ENCODE measurements at places on chromosomes 12 and 14. TPM values are rescaled to one million over a fixed set of nuclear protein-coding genes. Genes with fewer than 3 reads are reported as not detected.
A peak's percentile ranks its signal among the peaks of the same experiment; 100 is the strongest.

DNA sequence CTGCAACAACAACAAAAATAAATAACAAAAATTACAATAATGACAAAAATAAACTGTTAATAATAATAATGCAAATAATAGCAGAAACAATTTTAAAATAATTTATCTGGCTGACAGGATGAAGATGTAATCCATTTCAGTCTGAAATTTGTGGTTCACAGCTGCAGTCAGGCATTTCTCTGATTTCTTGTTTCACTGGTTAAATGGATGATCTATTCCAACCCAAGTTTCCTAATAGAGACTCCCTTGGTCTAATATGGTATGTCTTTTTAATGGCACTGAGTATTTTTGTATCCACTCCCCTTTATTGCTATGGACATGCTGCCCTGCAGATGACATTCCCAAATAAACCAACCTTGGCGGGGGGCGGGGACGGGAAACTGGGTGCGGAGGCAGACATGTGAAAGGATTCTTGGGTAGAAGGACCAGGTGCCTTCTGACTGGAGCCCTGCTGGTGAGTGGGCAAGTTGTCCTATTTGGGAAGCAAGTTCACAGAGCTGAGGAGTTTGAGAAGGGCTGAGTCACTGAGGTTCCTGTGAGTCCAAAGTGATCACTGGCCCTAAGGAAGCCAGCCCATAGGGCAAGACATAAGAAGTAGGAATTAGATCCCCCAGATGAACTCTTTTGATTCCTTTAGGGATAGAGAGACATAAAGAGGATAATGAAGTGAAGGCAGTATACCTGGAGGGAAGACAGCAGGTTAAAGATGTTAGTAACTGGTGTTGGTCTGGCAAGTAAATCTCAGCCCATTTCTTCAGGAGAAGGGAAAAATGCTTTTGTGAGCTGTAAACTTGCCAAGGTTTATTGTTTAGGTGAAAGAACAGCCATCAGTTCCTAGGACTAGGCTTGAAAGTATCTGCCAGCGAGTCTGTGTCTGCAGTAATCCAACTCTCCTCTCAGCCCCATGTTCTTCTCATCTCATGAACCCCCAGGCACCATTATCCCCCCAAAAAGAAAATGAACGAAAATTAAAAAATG, 14.5 kb downstream of the FOXG1 start:
- no peaks in the 10 kb centered on the region for H3K4me1 ChIP-seq
- no peak overlapping the region for H3K4me3 ChIP-seq
- H3K27ac ChIP-seq = no peak overlapping the region
- no peaks in the 10 kb centered on the region for H3K36me3 ChIP-seq

- H3K36me3 ChIP-seq = no peaks in the 10 kb centered on the region
- no peak overlapping the region for H3K27ac ChIP-seq
- H3K4me1 ChIP-seq = no peaks in the 10 kb centered on the region
- no peaks in the 10 kb centered on the region for H3K27me3 ChIP-seq
- H3K4me3 ChIP-seq = no peak overlapping the region
Observed at GRCh38 chr14:100780646-100781355, 45.1 kb upstream of the MEG3 start.

GRCh38 chr14:34460841-34461240, 1.2 kb downstream of the SPTSSA start:
- no peaks in the 10 kb centered on the region for H3K27me3 ChIP-seq
- DNase-seq = no peak
- peak overlapping the region; percentile 66 for H3K4me3 ChIP-seq
- H3K4me1 ChIP-seq = peaks cover 13% of the 10 kb centered on the region

DNA sequence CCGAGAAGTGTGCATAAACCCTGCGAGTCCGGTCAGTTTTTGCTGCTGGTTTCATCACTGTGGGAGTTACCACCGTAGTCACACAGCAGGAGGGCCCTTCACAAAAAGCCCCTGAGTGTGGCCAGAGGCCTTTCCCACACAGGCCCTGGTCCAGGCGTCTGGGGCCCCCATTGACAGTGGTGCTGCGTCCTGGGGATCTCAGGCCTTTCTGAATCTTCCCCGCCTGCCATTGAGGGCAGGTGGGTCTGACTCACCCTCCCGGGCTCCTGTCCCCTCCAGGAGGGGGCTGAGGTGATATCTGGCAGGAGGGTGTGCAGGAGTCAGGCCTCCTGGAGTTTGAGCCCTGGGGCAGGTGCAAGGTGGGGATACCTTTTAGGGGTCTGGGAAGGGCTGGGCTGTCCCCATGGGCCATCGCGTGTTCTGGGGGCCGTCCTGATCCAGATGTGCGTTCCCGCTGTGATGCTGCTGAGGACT, 358.5 kb downstream of the TMEM121 start:
- H3K27me3 ChIP-seq = no peaks in the 10 kb centered on the region
- H3K4me3 ChIP-seq = no peak overlapping the region
- H3K4me1 ChIP-seq = no peaks in the 10 kb centered on the region
- no peak for DNase-seq
- no peak overlapping the region for H3K27ac ChIP-seq
- H3K36me3 ChIP-seq = no peaks in the 10 kb centered on the region

DNA sequence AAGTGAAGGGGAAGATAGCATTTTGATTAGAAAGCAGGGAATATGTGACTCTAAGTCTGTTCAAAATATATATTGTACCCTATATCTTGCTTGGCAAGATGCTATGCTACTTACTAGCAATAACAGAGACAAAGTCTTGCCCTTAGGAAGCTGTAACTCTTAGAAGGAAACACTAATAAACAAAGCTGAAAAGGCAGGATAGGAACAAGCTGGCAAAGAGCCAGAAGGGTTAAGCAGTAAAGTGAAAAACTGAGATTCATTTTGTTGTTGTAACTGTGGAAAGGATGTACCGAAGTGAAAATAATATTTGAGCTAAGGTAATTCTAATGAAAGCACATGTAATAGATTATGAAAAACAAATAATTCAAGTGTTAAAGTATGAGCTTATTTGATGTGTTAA, 527.1 kb upstream of the FLRT2 start:
- no peak for DNase-seq
- no peak overlapping the region for H3K4me3 ChIP-seq
- H3K36me3 ChIP-seq = no peaks in the 10 kb centered on the region
- no peak overlapping the region for H3K27ac ChIP-seq

- H3K36me3 ChIP-seq = peaks cover 22% of the 10 kb centered on the region
- H3K4me1 ChIP-seq = peaks cover 32% of the 10 kb centered on the region
- H3K27ac ChIP-seq = peak overlapping the region; percentile 91
- DNase-seq = no peak
Observed at GRCh38 chr12:56104815-56105608, 653 bp downstream of the PA2G4 start.

DNA sequence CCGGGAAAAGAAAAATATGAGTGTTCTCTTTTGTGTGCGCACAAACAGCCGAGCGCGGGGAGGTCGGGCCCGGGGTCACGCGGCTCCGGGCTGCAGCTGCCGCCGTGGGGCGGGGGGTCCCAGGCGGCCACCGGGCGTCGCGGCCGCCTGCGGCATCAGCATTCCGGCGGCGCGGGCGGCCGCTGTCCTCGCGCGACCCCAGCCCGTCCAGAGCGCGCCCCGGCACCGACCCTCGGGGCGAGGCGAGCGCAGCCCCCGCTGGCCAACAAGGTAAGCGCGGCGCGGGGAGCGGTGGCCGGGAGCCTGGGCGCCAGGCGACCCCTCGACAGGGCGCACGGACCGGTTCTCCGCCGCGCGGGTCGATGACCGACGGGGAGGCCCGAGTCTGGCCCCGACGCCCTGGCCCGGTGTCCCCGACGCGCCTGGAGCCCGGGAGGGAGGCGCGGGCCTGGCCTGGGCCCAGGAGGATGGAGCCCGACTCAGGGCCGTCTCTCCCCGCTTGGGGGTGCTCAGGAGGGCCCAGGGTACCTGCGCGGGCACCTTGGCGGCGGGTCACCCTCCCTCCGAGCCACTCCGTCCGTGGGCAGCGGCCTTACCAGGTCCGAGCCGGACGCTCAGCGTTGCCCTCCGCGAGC, 103.9 kb upstream of the DIO3 start:
- H3K4me1 ChIP-seq = peaks cover 16% of the 10 kb centered on the region
- H3K36me3 ChIP-seq = no peaks in the 10 kb centered on the region
- peaks cover 88% of the 10 kb centered on the region for H3K27me3 ChIP-seq

- H3K4me3 ChIP-seq = no peak overlapping the region
- no peak for DNase-seq
- no peaks in the 10 kb centered on the region for H3K27me3 ChIP-seq
- no peaks in the 10 kb centered on the region for H3K4me1 ChIP-seq
Observed at GRCh38 chr12:111705672-111706071, 19.8 kb downstream of the ACAD10 start.

DNA sequence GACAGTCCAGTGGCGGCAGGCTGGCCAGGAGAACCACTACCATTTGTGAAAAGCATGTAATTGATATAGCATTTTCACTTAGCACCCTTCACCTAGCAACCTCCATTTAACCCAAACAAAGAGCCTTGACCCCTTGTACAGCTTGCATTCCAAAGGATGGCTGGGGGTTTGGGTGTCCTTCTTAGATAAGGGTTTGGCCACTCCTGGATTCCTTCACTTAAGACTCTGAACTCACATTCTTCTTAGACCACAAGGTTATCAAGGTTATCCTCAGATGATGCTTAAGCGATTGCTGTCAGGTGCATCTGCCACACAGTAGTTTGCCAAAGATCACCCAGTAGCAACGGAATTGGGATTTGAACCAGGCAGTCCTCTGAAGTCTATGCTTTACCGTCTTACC, 102.8 kb downstream of the ZNF664 start:
- H3K36me3 ChIP-seq = no peaks in the 10 kb centered on the region
- no peak for DNase-seq
- H3K4me1 ChIP-seq = no peaks in the 10 kb centered on the region
- no peaks in the 10 kb centered on the region for H3K27me3 ChIP-seq
- no peak overlapping the region for H3K27ac ChIP-seq
- H3K4me3 ChIP-seq = no peak overlapping the region

DNA sequence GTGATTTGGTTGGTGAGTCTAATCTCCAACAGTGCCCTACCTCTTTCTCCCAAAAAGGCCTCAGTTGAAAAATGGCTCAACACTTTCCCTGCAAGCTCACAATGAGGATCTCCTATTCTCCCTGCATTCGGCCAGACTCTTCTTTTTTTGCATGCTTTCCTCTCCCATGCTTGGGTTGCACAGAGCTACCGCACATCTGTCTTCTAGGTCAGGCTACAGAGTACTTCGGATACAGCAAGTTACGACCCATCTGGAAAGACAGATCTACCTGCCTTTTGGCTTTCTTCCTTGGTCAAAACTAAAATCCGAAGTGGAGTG, 305 bp upstream of the SLC16A7 start:
- peak overlapping the region; percentile 88 for H3K27ac ChIP-seq
- no peak for DNase-seq
- H3K4me1 ChIP-seq = peaks cover 7% of the 10 kb centered on the region
- H3K27me3 ChIP-seq = no peaks in the 10 kb centered on the region
- H3K4me3 ChIP-seq = peak overlapping the region; percentile 50

GRCh38 chr12:110262442-110263388, 18.3 kb upstream of the ATP2A2 start:
- DNase-seq = no peak
- no peak overlapping the region for H3K27ac ChIP-seq
- H3K36me3 ChIP-seq = no peaks in the 10 kb centered on the region
- H3K4me3 ChIP-seq = no peak overlapping the region
- peaks cover 10% of the 10 kb centered on the region for H3K4me1 ChIP-seq
- H3K27me3 ChIP-seq = no peaks in the 10 kb centered on the region

DNA sequence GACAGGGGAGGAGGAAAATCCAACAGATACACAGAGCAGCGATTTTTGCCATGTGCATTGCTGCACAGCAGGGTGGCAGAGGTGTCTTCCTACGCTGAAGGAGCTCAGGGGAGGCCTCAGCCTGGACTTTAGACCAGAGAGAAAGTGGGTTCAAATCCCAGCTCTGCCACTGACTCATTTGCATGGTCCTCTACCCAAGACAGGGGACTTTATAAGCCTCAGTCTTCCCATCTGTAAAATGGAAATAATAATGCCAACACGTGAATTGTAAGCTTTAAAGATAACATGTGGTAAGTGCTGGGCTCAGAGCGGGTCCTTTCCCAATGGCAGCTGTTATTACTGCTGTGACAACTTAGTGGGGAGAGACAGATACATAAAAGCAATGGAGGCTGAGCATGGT, 62.0 kb downstream of the MAP1LC3B2 start:
- H3K36me3 ChIP-seq = no peaks in the 10 kb centered on the region
- H3K27ac ChIP-seq = no peak overlapping the region

GRCh38 chr12:48940181-48940580, 14.9 kb upstream of the FKBP11 start:
- H3K36me3 ChIP-seq = no peaks in the 10 kb centered on the region
- no peak for DNase-seq
- H3K27me3 ChIP-seq = no peaks in the 10 kb centered on the region
- peaks cover 4% of the 10 kb centered on the region for H3K4me1 ChIP-seq

- no peaks in the 10 kb centered on the region for H3K4me1 ChIP-seq
- H3K27ac ChIP-seq = no peak overlapping the region
- H3K27me3 ChIP-seq = no peaks in the 10 kb centered on the region
- no peak for DNase-seq
Observed at GRCh38 chr12:114275932-114276785, 129.8 kb downstream of the TBX5 start.

- no peaks in the 10 kb centered on the region for H3K4me1 ChIP-seq
- H3K27ac ChIP-seq = no peak overlapping the region
- H3K36me3 ChIP-seq = no peaks in the 10 kb centered on the region
- no peak for DNase-seq
- H3K27me3 ChIP-seq = no peaks in the 10 kb centered on the region
Observed at GRCh38 chr12:2540535-2540941, 254.2 kb upstream of the FKBP4 start.

DNA sequence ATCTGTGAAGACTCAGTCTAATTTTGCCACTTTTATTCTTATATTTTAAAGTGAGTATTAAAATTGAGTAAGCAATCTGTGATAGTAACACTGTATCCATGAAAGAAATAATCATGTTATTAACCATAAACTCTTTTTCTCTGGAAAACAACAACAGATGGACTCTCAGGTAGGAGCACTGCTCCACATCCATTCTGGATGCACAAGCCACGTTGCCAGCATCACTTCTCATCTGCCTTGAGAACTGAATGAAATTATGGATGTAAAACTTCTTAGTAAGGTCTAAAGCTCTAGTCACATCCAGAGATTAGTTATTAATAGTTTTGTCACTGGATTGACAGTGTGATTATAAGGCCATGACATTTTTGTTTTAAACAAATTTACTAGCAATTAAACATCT, 489.1 kb upstream of the SYT1 start:
- no peaks in the 10 kb centered on the region for H3K27me3 ChIP-seq
- no peak for DNase-seq
- no peaks in the 10 kb centered on the region for H3K4me1 ChIP-seq
- no peaks in the 10 kb centered on the region for H3K36me3 ChIP-seq
- H3K4me3 ChIP-seq = no peak overlapping the region

DNA sequence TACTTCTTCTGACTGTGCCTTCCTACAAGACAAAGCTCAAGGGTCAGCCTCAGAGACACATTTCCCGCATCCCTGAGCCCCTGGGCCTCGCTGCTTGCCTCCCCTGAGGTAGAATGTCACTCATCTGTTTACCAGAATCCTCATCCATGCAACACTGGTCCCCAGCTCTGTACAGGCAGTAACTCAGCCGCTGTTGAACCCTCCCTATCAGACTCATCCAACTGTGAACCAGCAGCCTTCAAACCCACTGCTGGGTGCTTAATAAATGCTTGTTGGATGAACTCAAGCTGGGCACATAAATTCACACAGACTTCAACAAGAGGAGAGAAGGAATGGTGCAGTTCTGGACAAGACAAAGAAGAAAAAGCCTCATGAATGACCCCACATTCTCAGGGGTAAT, 6.1 kb downstream of the NT5DC3 start:
- peaks cover 15% of the 10 kb centered on the region for H3K4me1 ChIP-seq
- H3K27me3 ChIP-seq = no peaks in the 10 kb centered on the region
- H3K36me3 ChIP-seq = no peaks in the 10 kb centered on the region
- no peak for DNase-seq

STYK1 gene
- 41.6 TPM for total RNA-seq

CPNE6 gene
- 3.4 TPM for total RNA-seq

TAS2R9 gene
- not detected for total RNA-seq

AQP2 gene
- not detected for total RNA-seq

ATF1 gene
- 17.2 TPM for total RNA-seq
